T-cell (primary cell): ENCODE measurements at places on chromosomes 4 and X.

GRCh38 chr4:6962211-6963041 lies 52.8 kb downstream of the TBC1D14 start:
- DNase-seq = no peak

- DNase-seq = no peak
These were observed 51.2 kb downstream of the DCUN1D4 start for GRCh38 chr4:51894059-51894645.

- DNase-seq = no peak
These were observed 19.8 kb downstream of the BEX3 start for GRCh38 chrX:103396186-103396585.

GRCh38 chr4:57055886-57056285 lies 54.3 kb downstream of the IGFBP7 start:
- no peak for DNase-seq

GRCh38 chr4:41098093-41099048 lies 116.0 kb downstream of the APBB2 start:
- no peak for DNase-seq

GRCh38 chr4:140926672-140927071 lies 170.5 kb upstream of the TBC1D9 start:
- no peak for DNase-seq

- DNase-seq = no peak
These were observed 160.2 kb upstream of the KLF3 start for GRCh38 chr4:38503689-38504395.

DNA sequence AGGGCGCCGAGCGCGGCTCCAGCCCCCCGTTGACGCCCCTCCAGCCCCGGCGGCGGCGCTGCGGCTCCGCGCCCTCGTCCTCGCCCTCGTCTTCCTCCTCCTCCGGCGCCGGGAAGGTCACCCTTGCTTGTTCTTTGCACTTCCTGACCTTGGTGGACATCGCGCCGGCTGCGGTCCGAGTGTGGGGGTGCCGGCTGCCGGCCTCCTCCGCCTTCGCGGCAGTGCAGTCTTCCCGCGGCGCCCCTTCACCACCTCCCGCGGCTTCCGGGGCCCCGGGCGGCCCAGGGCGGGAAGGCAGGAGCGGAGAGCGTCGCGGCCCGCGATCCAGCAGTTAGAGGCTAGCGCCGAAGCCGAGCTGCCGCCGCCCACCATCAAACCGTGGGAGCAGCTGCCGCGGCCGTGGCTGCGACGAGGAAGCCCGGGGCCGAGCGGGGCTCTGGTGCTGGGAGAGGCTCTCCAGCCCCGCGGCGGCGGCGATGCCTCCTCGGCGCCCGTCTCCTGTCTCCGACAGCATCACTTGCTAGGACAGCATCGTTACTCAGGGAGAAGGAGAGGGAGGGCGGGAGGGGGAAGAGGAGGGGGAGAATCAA lies at the start of gene TRPC3:
TSS of gene TRPC3 (minus strand) at position 540 of the 590 bp plus-strand sequence. CDS start at position 160, 380 bp downstream.
- peak; percentile 21 for DNase-seq

GRCh38 chrX:480861-481417 lies 94.2 kb upstream of the PPP2R3B start:
- no peak for DNase-seq

DNA sequence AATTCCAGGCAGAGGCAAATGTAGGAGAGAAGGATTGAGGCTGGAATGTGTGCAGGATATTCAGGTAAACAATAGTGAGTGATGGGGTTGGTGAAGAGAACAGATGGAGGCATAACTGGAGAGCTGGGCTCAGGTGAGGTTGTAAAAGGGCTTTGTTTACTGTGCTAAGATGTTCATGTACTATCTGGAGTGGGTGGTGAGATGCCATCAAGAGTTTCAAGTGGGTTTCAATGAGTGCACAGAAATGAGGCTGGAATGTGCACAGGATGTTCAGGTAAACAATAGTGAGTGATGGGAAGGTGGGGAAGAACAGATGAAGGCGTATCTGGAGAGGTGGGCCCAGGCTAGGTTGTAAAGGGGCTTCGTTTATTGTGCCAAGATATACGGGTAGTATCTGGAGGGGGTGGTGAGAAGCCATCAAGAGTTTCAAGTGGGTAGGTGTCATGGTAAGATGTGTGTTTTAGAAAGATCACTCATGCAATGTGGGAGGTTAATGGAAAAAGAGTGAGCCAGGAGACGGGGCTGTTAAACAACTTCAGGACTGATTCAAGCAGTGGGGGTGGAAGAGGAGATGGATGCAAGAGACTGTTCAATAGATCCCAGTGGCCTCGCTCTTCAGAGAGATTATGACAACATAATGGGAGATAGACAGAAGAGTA lies 25.4 kb upstream of the NMU start:
- no peak for DNase-seq

- no peak for DNase-seq
These were observed 19.1 kb upstream of the ARX start for GRCh38 chrX:25034889-25035288.

GRCh38 chr4:113496698-113497097 lies 264.8 kb downstream of the CAMK2D start:
- DNase-seq = no peak

DNA sequence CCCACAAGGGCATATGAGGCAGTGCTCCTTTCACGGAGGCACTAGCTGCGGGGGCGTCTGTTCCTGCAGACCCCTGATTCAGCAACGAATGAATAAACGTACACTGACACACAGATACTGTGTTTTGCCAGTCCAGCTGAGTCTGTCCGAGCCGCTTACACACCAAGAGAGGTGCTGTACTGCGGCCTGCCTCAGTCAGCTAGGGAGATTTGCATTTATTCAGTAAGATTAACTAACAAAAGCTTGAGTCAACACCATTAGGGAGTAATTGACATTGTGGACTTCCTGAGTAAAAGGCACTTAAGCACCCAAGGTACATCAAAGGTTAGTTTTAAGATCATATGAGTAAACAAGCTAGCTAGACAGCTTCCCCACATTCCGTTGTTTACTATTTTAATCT lies 31.0 kb upstream of the BEX4 start:
- no peak for DNase-seq

GRCh38 chr4:21012851-21013331 lies 312.6 kb downstream of the PACRGL start:
- no peak for DNase-seq

DNA sequence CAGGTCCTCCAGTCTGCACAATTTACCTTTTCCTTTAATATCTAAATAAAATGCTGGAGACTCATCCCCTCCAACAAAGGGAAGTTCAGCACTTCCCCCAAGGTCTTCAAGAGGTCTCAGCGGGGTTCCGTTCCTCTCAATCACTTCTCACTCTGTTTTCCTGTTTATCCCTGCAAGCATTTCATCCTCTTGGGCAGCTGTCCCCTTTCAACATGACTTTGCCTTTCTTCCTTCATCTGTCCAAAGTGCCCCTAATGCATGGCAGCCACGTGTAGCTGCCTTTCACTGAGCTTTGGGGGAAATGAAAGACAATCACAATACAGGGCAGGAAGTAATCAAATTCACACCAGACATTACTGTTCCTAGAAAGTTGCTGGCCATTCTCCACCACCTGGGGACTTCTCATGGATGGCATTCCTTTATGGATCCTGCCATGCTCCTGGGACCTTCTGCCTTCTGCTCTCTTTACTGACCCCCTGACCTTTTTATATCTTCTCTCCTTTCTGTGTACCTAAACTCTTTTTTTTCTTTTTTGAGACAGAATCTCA lies 79.7 kb upstream of the USP9X start:
- DNase-seq = no peak

DNA sequence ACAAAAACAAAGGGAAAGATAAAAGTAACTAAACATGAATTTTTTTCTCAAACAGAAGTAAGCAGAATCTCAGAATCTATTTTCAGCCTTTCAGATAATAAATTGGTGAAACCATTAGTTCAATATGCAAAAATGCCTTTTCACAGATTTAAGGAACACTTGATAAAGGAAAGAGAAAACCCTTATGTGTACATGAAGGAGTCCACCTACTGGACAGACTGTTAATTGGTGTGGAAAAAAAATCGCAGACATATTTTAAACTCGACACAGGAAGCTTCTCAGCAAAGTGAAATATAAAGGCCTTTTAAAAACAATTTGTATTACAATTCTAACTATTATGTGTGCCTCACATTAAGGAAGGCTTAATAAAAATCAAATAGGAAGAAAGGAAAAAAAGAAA lies 22.3 kb downstream of the COX7B2 start:
- no peak for DNase-seq

- no peak for DNase-seq
These were observed 119.1 kb downstream of the TSPAN5 start for GRCh38 chr4:98539299-98539698.

DNA sequence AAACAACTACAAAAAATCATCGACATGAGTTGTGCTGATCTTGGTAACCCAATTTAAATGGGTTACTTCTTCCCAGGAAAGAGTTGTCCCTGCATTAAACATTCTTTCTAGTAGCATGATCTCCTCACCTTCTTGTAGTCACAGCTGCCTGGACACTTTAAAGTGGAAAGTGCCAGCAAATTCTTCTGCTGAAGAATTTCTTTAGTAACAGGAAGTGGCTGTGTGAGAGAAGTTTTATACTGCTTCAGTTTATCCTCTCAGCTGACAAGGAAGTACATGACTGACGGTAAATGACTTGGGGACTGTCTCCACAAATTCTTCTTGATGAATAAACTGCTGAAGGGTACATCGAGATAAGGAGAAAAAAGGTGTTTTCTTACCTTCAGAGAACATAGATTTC lies 18.2 kb upstream of the TNIP3 start:
- no peak for DNase-seq

DNA sequence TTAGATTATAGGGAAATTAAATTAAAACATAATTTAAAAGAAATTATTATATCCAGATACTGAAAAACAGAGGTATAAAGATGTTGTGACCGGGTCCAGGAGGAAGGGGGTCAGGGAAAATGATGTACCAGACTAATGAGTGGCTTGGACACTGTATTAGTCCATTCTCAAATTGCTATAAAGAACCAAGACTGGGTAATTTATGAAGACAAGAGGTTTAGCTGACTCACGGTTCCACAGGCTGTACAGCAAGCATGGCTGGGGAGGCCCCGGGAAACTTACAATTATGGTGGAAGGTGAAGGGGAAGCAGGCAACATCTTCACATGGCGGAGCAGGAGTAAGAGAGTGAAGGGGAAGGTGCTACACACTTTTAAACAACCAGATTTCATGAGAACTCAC lies 3.4 kb upstream of the FAM9B start:
- no peak for DNase-seq

DNA sequence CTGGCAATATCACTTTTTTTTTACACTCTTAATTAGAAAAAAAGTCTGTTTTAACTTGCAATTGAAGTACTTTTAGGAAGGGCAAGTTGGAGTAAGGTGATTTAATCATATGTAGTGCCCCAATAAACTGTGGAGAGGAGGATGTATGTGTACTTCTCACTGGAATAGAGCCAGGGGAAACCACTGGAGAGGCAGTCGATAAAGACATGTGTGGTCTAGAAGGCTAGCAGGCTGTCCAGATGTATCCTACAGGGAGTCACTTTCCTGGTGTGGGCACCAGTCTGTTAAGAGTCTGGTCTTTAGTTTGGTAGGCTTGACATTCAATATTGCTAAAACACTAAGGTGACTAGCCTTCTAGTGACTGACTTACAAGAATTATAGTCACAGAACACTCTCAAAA lies 9.6 kb upstream of the SGMS2 start:
- no peak for DNase-seq
